Karpas-422 (cell line): ENCODE measurements at places on chromosomes 13 and 19.

- peak; percentile 73 for DNase-seq
Observed at GRCh38 chr13:63463782-63464610, 2048.3 kb upstream of the PCDH20 start.

DNA sequence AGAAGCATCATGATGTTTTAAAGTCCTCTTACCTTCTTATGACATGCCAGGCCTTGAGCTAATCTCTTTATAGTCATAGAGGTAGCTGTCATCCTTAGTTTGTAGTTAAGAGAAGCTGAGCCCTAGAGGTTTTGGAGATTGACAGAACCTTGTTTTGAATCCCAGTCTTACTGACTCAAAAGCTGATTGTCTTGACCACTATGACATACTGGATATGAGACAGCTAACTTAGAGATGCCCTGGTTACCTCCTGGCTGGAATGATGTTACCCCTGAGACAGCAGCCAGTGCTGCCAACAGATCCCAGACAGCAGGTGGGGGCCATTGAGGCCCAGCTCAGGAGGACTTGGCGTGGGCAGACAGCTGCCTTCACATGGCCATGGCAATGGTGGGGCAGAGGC lies 311.0 kb downstream of the MTUS2 start:
- DNase-seq, result no peak

DNA sequence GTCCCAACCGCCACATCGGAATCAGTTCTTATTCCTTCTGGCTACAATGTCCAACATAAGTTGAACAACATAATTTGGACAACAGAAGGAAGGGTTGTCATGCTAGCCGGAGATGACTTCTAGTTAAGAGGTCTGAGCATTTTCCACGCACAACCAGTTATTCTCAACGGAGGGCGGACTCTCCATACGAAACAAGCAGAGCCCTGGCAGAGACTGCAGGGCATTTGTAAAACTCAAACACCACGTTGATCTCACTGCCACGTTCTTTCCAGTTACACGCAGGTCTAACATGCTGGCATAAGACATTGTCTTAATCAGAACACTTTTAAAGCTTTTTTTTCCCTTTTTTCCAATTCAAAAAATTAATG lies 38.3 kb upstream of the DCUN1D2 start:
- no peak for DNase-seq

GRCh38 chr13:39894586-39894985 lies 239.1 kb downstream of the COG6 start:
- DNase-seq, result no peak

GRCh38 chr19:4866595-4867424 lies 657 bp downstream of the PLIN3 start:
- DNase-seq, result peak; percentile 76

- no peak for DNase-seq
Observed at GRCh38 chr13:49472186-49472585, 23.6 kb upstream of the PHF11 start.

DNA sequence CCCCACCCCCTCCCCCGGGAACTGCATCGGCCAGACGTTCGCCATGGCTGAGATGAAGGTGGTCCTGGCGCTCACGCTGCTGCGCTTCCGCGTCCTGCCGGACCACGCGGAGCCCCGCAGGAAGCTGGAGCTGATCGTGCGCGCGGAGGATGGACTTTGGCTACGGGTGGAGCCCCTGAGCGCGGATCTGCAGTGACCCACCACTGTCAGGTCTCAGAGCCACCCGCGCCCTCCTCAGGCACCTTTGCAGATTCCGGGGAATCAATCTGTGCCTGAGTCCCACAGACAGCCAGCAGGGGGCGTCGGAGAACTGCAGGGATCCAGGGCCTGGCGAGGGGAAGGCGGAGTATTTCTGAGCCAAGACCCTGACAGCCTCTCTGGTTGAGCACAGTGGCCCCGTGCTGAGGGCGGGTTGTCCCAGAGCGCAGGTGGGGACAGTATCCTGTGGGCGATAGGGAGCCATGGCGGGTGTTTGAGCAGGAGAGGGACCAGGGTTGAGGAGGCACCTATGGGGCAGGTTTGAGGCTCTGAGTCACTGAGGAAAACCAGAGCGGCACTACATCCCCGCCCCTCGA lies 30.4 kb upstream of the CYP4F8 start:
- DNase-seq, result peak; percentile 89

- DNase-seq, result no peak
Observed at GRCh38 chr19:4043401-4043800, 23.3 kb downstream of the ZBTB7A start.

- DNase-seq, result no peak
Observed at GRCh38 chr13:25857830-25858229, 194.0 kb downstream of the SHISA2 start.

- DNase-seq, result no peak
Observed at GRCh38 chr13:48707405-48707804, 53.7 kb downstream of the CYSLTR2 start.

DNA sequence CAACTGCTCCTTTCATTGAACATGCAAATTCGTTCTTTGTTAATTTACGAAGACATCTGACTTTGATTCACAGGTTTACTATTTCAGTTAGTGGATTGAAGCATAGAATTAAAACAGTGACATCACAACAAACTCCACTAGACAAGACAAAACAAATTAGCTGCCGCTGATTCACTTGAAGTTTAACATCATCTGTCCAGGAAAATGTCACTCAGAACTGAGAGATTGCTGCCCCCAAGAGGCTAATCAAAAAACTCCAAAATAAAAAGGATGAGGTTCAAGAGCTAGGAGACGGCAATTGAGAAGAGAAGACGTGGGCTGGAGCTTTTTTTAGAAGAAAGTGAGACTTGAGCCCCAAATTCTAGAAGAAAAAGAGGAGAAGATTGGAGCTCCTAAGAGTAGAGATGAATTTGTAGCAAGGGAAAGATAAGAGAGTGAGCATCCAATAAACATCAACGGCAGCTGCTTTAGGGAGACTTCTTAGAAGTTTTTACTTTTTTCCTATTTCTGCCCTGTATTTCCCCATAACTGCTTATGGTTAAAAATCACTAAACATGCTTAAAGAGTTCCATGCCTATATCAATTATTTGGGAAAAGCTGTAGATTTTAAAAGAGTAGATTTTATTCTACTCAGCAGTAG lies 40.8 kb upstream of the TPP2 start:
- peak; percentile 77 for DNase-seq

- DNase-seq, result no peak
Observed at GRCh38 chr19:34171539-34171876, 796 bp upstream of the LSM14A start.

- no peak for DNase-seq
Observed at GRCh38 chr13:27113436-27113835, 58.2 kb downstream of the USP12 start.
